ENCODE measurements at places on chromosomes 7 and 10. TPM values are rescaled to one million over a fixed set of nuclear protein-coding genes. Genes with fewer than 3 reads are reported as not detected.

DNA sequence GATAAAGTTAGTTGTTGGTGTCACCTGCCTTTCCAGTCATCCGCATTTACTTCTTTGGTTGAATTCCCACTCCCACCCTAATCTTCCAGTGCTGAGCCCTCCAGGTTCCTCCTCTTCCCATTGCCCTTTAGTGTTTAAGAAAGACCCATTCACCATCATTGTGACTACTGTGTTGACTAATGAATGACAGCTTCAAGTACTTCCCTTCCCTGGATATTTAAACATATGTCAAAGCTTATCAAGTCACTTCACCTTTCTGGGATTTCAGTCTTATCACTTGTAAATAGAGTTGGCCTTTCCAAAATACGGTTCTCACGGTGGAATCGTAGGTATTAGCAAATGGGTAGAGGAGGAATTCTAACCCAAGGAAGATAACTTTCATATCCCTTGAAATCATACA, 201.6 kb upstream of the SVIL start:
- no peak overlapping the region for H3K4me3 ChIP-seq
- no peaks in the 10 kb centered on the region for H3K27me3 ChIP-seq
- no peaks in the 10 kb centered on the region for H3K4me1 ChIP-seq
- no peak for DNase-seq
- no peak overlapping the region for H3K27ac ChIP-seq

- H3K4me1 ChIP-seq: no peaks in the 10 kb centered on the region
- no peaks in the 10 kb centered on the region for H3K27me3 ChIP-seq
- peaks cover 98% of the 10 kb centered on the region for H3K36me3 ChIP-seq
- H3K4me3 ChIP-seq: no peak overlapping the region
Observed at GRCh38 chr7:98956469-98956868, 78.1 kb downstream of the TRRAP start.

DNA sequence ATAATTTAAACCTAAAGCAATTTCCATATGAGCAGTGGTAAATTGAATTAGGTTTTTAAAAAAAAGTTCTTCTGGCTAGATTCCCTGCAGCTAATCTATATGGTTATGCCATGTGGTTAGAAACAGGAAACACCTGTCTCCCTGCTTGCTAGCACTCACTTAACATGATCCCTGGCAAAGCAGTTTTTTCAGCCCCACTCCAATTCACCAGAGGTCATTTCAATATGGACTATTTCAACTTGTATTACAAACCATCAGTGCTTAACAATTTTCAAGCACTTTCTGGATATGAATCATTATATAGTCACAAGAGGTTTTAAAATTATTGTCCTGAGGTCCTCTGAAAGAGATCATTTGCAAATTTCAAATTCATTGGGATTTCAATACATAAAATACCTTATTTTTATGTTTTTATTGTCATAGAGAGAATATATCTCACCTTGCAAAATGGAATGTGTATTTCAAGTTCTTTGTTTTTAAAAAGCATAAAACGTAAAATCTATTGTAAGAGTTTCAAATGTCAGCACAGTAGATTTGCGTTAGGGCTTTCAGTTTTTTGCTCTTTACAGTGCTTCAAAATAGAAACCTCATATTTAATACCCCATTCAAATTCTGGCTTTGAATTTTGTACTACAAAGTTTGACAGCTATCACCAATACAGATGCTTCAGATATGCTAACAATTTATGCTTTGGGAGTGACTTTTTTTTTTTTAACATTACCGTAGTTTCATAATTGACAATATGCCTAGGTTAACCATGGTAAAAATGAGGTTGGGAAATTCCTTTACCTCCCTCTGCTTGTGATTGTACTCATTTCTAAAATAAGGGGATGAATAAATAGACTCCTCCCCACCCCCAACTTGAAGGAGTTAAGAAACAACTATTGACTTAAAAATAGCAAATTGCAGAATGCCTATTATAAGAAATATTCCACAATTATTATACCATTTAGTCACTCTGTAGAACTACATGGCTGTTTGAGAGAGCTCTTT, 117.5 kb upstream of the HGF start:
- no peak overlapping the region for H3K27ac ChIP-seq
- no peaks in the 10 kb centered on the region for H3K4me1 ChIP-seq
- H3K4me3 ChIP-seq: no peak overlapping the region
- no peaks in the 10 kb centered on the region for H3K27me3 ChIP-seq
- no peaks in the 10 kb centered on the region for H3K36me3 ChIP-seq

GRCh38 chr7:141609576-141609975, 58.4 kb downstream of the AGK start:
- DNase-seq: no peak
- H3K27me3 ChIP-seq: no peaks in the 10 kb centered on the region
- H3K4me3 ChIP-seq: no peak overlapping the region
- no peak overlapping the region for H3K27ac ChIP-seq
- H3K4me1 ChIP-seq: no peaks in the 10 kb centered on the region
- H3K36me3 ChIP-seq: peaks cover 19% of the 10 kb centered on the region

- H3K36me3 ChIP-seq: no peaks in the 10 kb centered on the region
- no peak overlapping the region for H3K27ac ChIP-seq
- no peak overlapping the region for H3K4me3 ChIP-seq
- peaks cover 10% of the 10 kb centered on the region for H3K4me1 ChIP-seq
- H3K27me3 ChIP-seq: no peaks in the 10 kb centered on the region
Observed at GRCh38 chr7:158576050-158576762, 11.4 kb downstream of the PTPRN2 start.

- no peaks in the 10 kb centered on the region for H3K36me3 ChIP-seq
- no peak overlapping the region for H3K27ac ChIP-seq
- H3K4me1 ChIP-seq: no peaks in the 10 kb centered on the region
- no peaks in the 10 kb centered on the region for H3K27me3 ChIP-seq
- no peak overlapping the region for H3K4me3 ChIP-seq
Observed at GRCh38 chr7:40263752-40264390, 129.1 kb downstream of the SUGCT start.

DNA sequence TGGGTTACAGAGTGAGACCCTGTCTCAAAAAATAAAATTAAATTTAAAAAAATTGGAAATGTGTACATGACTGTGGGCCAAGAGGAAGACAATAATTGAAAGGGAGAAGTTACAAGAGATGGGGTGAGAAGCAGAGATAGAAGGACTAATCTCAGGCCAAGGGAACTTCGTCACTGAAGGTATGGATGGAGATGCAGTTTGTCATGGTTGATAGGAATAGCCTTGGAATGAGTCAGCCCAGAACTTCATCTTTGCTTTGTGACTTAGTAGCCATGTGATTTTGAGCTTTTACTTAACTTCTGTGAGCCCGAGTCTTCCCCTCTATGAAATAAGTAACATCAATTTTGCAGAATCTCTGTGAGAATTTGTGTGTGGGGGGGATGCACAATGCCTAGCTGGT, 6.5 kb upstream of the PODXL start:
- peaks cover 2% of the 10 kb centered on the region for H3K4me1 ChIP-seq
- DNase-seq: no peak
- H3K27me3 ChIP-seq: peaks cover 4% of the 10 kb centered on the region
- H3K4me3 ChIP-seq: no peak overlapping the region

GRCh38 chr10:1368842-1369171, 312.6 kb downstream of the WDR37 start:
- DNase-seq: peak; percentile 49
- no peaks in the 10 kb centered on the region for H3K27me3 ChIP-seq
- no peaks in the 10 kb centered on the region for H3K4me1 ChIP-seq
- H3K27ac ChIP-seq: no peak overlapping the region
- H3K4me3 ChIP-seq: no peak overlapping the region

DNA sequence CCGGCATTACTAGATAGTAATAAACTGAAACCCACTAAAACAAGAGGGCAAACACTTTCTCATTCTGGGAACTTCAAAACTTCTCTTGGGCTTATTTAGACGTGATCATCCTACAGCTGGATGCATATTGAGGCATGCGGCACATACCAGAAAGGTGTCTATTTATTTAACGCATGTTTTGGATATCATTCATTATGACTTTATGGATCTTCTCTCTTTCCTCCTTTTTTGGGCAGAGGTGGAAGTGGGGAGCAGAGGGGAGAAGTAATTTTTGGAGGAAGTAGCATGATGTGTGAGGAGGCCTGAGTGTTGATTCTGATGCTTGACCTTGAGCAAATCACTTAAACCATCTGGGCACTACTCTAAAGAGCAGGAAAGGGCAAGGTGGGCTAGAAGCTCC, 270.6 kb downstream of the TRIL start:
- H3K4me3 ChIP-seq: no peak overlapping the region
- no peak for DNase-seq
- no peak overlapping the region for H3K27ac ChIP-seq
- H3K4me1 ChIP-seq: peaks cover 11% of the 10 kb centered on the region

DNA sequence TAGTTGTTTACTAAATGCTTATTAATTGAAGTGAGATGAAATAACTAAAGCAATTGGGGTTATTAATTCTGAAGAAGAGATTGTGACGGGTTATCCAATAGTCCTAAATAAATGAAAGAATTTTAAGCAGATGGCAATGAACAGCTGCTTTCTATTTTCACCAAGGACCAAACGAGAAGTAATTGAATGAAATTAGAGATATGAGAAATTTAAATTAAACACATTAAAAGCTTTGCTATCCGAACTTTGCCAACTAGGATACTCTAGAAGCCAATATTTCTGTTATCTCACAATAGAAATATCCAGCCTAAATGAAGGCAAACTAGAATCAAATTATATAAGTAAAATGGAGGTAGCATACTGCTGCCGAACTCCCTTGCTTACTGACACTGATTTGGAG, 103.2 kb downstream of the GPR37 start:
- H3K4me1 ChIP-seq: no peaks in the 10 kb centered on the region
- H3K4me3 ChIP-seq: no peak overlapping the region
- no peak overlapping the region for H3K27ac ChIP-seq

DNA sequence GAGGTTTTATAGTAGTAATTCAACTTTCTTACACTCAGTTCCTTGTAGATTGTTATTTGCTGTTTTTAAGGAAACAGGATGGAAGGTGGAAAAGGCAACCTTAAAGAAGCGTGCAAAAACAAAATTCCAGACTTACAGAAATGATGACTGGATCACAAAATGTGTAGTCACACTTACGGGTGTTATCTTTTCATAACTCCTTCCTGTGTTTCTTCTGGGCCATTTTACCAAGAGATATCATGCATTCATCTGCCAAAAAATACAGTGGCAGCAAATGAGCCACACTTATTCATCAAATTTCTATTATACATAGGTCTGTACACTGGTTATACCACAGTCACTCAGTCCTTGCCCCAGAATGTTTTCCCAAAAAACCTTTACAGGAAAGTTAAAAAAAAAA, 94.3 kb upstream of the IL6 start:
- H3K36me3 ChIP-seq: no peaks in the 10 kb centered on the region
- no peak overlapping the region for H3K4me3 ChIP-seq
- no peaks in the 10 kb centered on the region for H3K4me1 ChIP-seq
- H3K27ac ChIP-seq: no peak overlapping the region

DNA sequence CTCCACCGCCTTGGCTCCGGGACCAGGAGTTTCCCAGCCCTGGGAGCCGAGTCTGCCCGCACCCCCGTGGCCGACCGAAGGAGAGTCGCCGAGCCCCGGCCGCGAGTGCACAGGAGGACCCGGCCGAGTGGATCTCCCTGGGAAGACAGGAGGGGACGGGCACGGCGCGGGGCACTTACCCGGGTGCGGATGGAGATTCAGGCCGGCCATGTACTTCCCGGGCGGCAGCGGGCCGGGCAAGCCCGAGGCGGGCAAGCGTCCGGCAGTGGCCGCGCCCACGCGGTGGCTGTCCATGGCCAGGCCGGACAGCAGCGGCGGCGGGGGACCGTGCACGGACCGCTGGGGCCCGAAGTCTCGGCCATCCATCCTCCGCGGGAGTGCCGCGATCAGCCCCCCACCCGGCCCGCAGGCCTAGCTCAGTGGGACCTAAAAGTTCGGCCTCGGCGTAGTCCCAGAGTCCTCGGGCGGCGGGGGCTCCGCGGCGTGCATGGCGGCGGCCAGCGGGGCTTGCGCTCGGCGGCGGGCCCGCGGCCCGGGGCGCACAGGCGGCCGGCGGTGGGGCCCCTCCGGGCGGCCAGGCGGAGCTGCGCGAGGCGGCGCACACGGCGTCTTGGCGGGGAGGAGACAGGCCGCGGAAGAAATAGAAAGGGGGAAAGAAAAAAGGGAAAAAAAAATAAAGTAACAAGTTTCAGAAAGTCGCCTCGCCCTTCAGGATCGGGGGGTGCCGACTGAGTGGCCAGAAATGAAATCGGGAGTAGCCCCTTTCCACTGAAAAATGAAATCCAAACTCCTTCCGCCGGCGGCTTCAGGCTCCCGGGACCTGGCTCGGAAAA, 2.5 kb downstream of the TNRC18 start:
- H3K36me3 ChIP-seq: peaks cover 22% of the 10 kb centered on the region
- peaks cover 33% of the 10 kb centered on the region for H3K4me1 ChIP-seq
- peak overlapping the region; percentile 88 for H3K27ac ChIP-seq
- DNase-seq: peak; percentile 71
- H3K4me3 ChIP-seq: peak overlapping the region; percentile 92
- no peaks in the 10 kb centered on the region for H3K27me3 ChIP-seq

GRCh38 chr7:127391591-127392181, 822 bp downstream of the ZNF800 start:
- H3K4me3 ChIP-seq: peak overlapping the region; percentile 95
- peaks cover 8% of the 10 kb centered on the region for H3K27me3 ChIP-seq
- peak; percentile 50 for DNase-seq
- peaks cover 12% of the 10 kb centered on the region for H3K4me1 ChIP-seq
- peak overlapping the region; percentile 74 for H3K27ac ChIP-seq

DNA sequence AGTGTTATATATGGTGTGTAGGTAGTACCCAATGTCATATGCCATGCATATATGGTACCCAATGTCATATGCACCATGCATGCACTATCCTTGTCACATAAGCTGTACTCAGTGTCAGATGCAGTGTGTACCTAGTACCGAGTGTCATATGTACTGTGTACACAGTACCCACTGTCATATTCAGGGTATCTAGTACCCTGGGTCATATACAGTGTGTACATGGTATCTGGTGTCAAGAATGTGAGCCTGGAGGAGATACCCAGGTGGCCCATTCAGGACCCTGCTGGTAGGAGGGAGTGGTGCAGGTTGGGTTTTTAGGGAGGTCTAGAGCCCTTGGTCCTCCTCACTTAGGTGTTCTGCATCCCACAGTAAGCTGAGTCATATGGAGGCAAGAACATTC, 1.8 kb downstream of the ZMYND11 start:
- peaks cover 34% of the 10 kb centered on the region for H3K4me1 ChIP-seq
- H3K27ac ChIP-seq: no peak overlapping the region
- H3K36me3 ChIP-seq: peaks cover 9% of the 10 kb centered on the region
- peak; percentile 47 for DNase-seq
- no peaks in the 10 kb centered on the region for H3K27me3 ChIP-seq

MEOX2 gene
- not detected for total RNA-seq

ANKRD2 gene
- not detected for total RNA-seq

NUDT13 gene
- 0.31 TPM for total RNA-seq

TMEM130 gene
- total RNA-seq: 1.1 TPM

PLPP4 gene
- total RNA-seq: 13.8 TPM

PHYHIPL gene
- not detected for total RNA-seq

FAM25G gene
- not detected for total RNA-seq

CUEDC2 gene
- 50.7 TPM for total RNA-seq

SMARCD3 gene
- total RNA-seq: 20.9 TPM

HIP1 gene
- total RNA-seq: 25.8 TPM

C10orf67 gene
- not detected for total RNA-seq
